Activated naive CD8-positive, alpha-beta T cell treated with anti-CD3 and anti-CD28 coated beads, Interleukin-2, amount 10 ng/mL, durations not matched to agents 7 days and 5 days (primary cell): ENCODE measurements at places on chromosomes 7 and 10.

DNA sequence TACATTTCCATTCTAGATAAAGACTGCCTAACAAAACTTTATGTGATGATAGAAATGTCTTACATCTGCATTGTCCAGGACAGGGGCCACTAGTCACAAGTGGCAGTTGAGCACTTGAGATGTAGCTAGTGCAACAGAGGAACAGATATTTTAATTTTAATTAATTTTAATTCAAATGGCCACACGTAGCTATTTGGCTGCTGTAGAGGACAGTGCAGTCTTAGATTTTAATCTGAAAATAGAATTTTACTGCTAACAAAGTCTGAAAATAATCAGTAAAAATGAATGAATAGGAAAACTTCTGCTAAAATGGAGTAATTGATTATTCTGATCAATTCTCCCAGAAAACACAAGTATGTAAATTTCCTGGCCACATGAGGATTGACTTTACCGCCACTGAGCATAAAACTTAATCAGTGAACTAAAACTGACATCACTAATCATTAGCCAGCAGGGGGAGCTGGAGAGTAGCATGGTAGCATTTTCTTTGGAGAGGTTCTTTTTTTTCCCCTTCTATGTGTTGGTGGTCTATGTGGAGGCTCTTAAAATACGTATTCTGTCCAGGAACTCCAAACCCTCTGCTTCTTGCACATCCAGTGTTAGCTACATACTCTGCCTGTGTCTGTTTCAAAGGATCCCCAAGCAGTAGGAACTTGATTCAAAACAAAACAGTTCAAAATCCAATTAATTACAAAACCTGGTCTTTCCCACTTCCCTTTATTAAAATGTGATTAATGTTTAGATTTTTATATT lies 52.1 kb downstream of the TSPAN12 start:
- H3K36me3 ChIP-seq, result no peaks in the 10 kb centered on the region
- no peaks in the 10 kb centered on the region for H3K4me1 ChIP-seq
- no peak overlapping the region for H3K27ac ChIP-seq

GRCh38 chr10:104252368-104252767 lies 2.3 kb upstream of the GSTO1 start:
- peaks cover 8% of the 10 kb centered on the region for H3K36me3 ChIP-seq
- peaks cover 15% of the 10 kb centered on the region for H3K27me3 ChIP-seq
- H3K27ac ChIP-seq, result no peak overlapping the region
- H3K4me3 ChIP-seq, result no peak overlapping the region
- DNase-seq, result no peak
- peaks cover 36% of the 10 kb centered on the region for H3K4me1 ChIP-seq

- no peaks in the 10 kb centered on the region for H3K4me1 ChIP-seq
- no peak overlapping the region for H3K4me3 ChIP-seq
- no peak overlapping the region for H3K27ac ChIP-seq
- no peak for DNase-seq
- H3K36me3 ChIP-seq, result no peaks in the 10 kb centered on the region
Observed at GRCh38 chr10:51030480-51030879, 43.8 kb upstream of the PRKG1 start.

- peaks cover 20% of the 10 kb centered on the region for H3K27me3 ChIP-seq
- no peak overlapping the region for H3K27ac ChIP-seq
- H3K4me1 ChIP-seq, result peaks cover 2% of the 10 kb centered on the region
- H3K36me3 ChIP-seq, result no peaks in the 10 kb centered on the region
- no peak for DNase-seq
Observed at GRCh38 chr10:17286562-17287550, 58.8 kb downstream of the VIM start.

- no peak overlapping the region for H3K4me3 ChIP-seq
- no peak for DNase-seq
- H3K27ac ChIP-seq, result no peak overlapping the region
Observed at GRCh38 chr7:130114776-130115175, 44.4 kb downstream of the KLHDC10 start.

DNA sequence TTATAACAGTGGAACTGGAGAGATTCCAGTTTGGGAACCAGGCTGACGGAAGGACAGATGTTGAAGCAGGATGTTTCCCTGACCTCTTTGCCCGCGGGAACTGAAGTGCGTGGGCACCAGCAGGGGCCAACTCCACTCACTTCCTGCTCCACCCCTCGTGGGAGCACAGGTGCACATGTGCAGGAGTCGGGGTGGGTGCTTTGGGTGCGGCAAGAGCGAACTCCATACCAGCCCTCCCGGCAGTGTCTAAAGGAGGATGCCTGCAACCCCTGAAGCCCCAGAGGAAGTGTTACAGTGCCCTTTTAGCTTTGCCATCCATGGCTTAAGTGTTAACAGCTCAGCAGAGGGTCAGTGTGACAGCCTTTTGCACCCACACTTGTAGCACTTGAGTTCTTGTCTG lies 27.4 kb upstream of the UBE3C start:
- H3K36me3 ChIP-seq, result peaks cover 1% of the 10 kb centered on the region
- H3K27me3 ChIP-seq, result peaks cover 5% of the 10 kb centered on the region
- H3K4me3 ChIP-seq, result no peak overlapping the region
- no peak for DNase-seq
- no peak overlapping the region for H3K27ac ChIP-seq
